ENCODE measurements at places on chromosomes 3 and 15.

GRCh38 chr3:149777414-149778214 is 14.7 kb downstream of the ANKUB1 start:
- DNase-seq = no peak

DNA sequence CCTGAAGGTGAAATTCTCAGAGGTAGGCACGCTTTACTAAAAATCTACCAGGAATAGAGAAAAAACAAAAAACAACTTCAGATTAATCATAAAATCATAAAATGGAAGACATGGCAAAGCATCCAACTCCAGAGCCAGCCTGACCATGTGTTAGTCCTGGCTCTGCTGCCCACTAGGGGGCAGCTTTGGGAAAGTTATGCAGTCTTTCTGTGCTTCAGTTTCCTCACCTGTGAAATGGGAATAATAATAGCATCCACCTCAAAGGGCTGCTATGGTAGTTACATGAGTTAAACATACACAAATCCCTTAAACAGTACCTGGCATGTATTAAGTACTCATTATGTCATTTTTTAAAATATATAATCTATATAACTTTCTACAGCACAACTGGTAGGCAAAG is 52.3 kb downstream of the WNT5A start:
- no peak for DNase-seq

GRCh38 chr3:15844889-15845288 is 47.1 kb upstream of the ANKRD28 start:
- DNase-seq = no peak

DNA sequence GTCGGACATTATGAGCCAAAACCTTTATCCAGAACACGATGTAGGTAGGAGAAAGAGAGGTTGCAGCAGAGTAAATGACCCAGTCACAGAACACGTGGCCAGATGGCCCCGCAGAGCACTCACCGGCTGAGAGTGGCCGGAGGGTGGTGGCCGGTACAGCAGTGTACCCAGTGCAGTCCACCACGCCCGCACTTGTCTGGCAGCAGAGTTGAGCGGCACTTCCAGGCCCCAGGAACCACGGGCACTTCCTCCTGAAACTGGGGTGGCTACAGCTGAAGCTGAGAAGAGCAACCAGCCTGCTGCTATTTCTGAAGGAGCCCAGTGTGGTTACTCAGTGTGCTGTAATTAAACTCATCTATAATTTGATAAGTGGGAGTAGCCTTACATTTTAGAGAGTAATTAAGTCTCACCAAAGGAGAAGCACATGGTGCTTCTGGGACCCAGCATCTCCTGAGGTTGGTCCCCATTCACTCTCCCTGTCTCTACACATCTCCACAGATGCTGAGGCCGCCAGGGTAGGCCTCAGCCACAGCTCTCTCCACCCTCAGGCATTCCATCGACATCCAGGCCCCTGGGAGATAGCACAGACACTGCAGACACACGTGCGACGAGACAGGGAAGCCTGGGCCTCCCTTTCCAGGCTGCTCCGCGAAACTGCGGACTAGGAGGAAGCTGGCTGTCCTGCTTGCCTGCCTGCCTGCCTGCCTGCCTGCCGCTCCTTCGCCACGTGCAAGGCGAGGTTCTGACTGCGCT is 49.8 kb downstream of the BDH1 start:
- DNase-seq = no peak

DNA sequence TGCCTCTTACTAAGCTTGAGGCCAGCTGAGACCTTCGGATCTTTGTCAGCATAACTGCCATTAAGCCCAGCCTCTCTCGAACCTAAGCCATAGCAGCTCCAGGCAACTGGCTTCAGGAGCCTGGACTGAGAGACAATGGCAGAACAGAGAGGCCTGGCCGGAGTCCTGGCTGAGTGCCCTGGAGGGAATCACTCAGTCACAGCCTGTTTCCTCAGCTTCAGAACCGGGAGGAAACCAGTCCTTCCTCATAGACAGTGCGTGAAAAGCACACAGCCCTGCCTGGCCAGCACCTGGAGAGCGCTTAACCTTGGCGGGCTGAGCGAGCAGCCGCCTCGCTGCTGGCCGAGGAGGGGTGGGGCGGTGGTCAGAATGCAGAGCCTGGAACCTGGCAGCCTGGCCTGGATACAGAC is 21.6 kb downstream of the RNU5B-1 start:
- no peak for DNase-seq

- no peak for DNase-seq
Observed at GRCh38 chr15:66592505-66593218, 26.9 kb upstream of the LCTL start.

DNA sequence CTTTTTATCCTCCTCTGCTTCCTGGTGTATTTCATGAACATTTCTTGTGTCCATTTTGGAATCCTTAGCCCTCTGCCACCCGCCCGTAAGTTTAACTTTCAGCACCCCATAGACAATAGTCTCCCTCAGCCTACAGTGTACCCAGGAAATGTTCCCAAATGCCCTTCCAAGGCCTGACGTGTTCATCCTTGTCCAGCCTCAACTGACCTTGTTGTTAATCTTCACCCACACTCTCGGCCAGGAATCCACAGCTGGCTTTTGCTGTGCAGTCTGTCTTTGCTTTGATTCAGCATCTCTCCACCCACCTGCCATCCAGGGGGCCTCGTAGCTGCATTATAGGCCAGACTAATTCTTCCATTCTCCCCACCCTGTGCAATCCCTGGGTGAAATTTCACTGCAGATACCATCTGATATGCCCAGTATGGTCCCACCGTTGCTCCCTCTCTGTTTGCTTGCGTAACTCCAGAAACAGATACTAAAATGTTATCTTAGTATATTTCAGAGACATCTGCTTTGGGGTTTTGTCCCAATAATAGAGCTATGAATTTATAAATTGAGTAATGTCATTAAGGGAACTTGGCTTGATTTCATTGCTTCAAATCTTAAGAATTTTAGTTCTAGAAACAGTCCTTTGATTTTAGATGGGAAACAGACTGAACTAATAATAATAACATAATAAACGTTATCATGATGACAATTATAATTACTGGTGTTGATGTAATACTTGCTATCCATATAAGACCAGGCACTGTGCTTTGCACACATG is 16.6 kb downstream of the GUCA1C start:
- DNase-seq = no peak

GRCh38 chr15:88791637-88792036 is 11.6 kb upstream of the ACAN start:
- no peak for DNase-seq

DNA sequence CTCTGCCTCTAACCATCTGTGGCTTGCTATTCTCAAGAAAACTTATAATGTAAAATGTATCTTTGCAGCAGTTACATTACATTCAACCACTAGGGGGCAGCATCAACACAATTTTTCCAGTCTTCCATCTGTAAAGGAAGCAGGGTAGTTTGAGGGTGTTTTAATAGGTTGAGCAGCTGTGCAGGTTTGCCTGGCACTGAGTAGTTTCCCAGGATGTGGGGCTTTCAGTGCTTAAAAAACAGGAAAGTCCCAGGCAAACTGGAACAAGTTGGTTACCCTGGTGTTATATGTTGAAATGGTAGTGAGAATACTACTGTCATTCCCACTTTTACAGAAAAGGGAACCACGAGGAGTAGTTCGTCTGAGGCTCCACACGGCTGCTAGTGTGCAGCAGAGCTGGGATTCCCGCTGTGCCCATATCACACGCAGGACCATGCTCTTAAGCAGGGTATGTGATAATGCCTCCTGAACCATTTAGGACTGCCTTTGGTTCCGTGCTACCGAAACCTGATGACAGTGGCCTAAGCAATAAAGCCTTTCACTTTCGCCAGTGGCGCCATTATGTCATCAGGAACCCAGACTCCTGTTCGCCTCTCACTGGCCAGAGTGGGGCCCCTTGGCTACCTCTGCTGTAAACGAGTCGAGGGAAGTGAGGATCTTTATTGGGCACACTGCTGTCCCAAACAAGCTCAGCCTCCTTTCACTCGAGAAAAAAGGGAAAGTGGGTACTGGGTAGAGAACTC is 64.7 kb upstream of the ZBTB38 start:
- DNase-seq = peak; percentile 42

DNA sequence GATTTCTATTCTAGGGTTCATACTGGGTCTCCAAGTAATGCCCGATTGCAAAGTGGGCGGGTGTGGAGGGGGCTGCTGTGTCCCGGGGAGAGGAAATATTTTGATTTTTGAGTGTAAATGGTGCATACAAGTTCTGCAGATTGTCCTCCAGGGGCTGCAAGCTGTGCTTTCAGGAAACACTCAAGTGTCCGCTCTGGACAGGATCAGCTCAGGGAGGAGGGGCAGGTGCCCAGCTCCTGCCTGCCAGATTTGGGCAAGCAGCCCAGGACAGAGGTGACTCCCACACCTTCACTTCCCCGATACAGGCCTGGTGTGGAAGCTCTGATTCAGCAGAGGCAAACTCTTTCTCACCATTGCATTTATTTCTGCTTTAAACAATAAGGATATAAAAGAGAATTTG is 142.7 kb downstream of the ALDH1A2 start:
- DNase-seq = no peak

- DNase-seq = no peak
Observed at GRCh38 chr3:188148318-188148717, 5.6 kb upstream of the LPP start.

DNA sequence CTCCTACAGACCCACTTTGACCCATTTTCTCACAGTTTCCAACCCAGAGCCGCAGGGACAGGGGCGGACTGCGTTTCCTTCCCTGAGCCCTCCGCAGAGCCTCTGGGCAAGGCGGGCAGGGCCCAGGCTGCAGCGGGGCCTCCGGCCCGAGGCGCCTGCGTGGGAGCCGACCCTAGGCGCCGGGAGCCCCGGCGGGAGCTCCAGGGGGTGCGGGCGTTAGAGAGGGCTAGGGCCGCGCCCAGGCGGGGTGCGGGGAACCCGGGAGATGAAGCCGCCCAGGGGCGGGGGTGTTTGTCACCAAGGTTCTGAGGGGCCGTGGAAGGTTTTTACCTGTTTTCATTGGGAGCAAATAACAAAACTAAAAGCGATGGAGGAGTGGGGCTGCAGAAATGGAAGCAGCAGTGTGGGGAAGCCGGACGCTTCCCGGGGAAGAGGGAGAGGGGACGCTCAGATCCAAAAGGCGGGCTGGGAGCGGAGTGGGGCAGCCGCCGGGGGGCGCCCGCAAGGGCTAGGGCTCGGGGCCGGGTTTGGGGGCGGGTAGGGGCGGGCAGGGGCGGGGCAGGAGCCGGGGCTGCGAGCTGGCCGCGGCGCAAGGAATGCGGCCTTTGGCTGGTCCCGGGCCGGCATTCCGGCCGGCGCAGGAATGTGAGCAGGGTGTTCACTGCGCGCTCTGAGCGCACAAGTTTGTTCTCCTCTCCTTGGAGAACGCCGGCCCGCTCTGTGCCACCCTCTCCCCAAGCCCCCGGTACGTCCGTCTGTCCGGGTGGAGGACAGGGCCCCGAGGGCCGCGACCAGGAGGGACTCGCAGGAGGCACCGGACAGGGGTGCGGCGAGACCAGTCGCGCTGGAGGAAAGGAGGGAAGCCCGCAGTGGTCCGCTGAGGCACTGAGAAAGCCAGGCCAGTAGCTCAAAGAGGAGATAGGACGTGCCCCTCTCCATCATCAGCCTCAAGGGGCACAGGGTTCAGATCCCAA is 61.1 kb downstream of the AMOTL2 start:
- DNase-seq = no peak

GRCh38 chr15:77591968-77592613 is 40.6 kb downstream of the LINGO1 start:
- DNase-seq = no peak

DNA sequence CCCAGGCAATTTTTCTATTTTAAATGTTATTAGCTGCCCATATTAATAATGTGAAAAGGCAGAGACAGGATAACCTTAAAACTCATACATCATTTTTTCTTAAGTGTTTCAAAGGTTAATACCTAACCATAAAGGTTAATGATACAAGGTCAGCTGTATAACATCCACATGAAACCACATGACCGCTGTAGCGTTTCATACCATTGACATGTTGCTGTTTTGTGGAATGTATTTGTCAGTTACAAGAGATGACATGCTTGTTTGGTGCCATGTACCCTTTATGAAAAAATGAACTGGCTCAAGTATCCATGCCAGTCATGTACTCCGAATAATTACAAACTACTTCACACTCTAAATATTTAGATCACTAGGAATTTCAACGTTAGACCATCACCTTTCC is 207.4 kb downstream of the FMN1 start:
- no peak for DNase-seq

DNA sequence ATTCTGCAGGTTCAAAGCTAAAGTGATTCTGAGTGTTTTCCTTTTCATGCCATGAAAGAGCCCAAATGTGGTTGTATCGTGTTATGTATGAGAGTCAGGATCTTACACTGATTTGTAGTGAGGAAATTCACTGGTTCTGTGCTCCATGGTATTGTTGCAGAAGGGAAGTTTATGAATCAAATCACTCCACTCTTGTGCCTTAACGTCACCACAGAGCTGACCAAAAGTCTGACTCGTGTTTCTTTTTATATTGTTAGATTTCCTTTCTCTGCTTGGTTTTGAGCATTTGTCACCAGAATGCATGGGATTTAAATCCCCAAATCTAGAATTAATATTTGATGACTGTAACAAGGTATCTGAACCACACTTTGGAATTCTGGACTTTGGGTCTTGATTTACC is 29.1 kb upstream of the SLC30A4 start:
- DNase-seq = no peak

DNA sequence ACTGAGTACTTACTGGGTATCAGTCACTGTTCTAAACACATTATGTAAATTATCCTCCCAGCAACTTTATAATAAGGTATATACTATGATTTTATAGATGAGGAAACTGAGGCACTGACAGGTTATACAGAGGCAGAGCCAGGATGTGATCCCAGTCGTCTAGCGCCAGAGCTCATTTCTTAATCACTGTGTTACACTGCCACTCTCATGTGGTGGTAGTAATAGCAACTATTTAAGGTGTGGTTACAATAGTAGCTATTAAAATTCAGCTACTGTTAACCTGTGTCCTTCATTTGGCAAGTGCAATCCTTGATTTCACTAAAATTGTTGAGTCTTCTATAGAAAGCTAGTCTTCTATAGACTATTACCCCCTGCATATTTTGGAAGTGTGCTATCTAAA is 43.1 kb upstream of the TRPC1 start:
- DNase-seq = no peak

- DNase-seq = no peak
Observed at GRCh38 chr3:132626955-132627354, 29.9 kb downstream of the ACKR4 start.

- DNase-seq = no peak
Observed at GRCh38 chr15:96122077-96123027, 208.1 kb upstream of the NR2F2 start.

GRCh38 chr3:41202834-41203345 is 3.6 kb downstream of the CTNNB1 start:
- no peak for DNase-seq

GRCh38 chr3:117632191-117632590 is 922.6 kb downstream of the TUSC7 start:
- no peak for DNase-seq

- DNase-seq = no peak
Observed at GRCh38 chr3:164486150-164486549, 592.1 kb downstream of the SI start.

DNA sequence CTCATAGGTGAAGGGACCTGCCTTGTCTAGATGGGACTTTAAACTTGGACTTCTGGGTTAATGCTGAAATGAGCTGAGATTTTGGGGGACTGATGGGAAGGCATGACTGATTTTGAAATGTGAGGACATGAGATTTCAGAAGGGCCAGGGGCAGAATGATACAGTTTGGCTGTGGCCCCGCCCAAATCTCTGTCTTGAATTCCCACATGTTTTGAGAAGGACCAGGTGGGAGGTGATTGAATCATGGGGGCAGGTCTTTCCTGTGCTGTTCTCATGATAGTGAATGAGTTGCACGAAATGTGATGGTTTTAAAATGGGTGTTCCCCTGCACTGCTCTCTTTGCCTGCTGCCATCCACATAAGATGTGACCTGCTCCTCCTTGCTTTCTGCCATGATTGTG is 42.8 kb downstream of the ILDR1 start:
- no peak for DNase-seq
